Activated naive CD4-positive, alpha-beta T cell (primary cell): ENCODE measurements at places on chromosomes 6 and 20.

GRCh38 chr6:104983776-104984175 lies 26.9 kb downstream of the LIN28B start:
- DNase-seq, result no peak

GRCh38 chr6:2351807-2352431 lies 106.5 kb upstream of the GMDS start:
- DNase-seq, result no peak

DNA sequence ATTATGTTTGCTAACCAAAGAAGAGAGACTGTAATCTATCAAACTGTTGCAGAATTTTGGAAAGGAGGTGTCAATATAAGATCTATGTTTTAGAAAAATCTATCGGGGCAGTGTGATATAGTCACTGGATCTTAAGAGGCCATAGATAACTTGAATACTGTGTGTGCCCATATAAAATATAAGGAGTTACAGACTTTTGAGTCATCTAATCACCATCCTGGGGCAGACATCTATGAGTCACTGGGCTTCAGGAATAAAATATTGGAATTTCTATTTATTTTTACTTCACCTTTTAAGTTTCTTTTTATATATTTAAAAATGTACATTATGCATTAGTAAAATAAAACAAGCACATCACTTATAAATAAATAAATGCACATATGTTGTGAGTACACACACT lies 509.3 kb upstream of the MAN1A1 start:
- DNase-seq, result no peak

DNA sequence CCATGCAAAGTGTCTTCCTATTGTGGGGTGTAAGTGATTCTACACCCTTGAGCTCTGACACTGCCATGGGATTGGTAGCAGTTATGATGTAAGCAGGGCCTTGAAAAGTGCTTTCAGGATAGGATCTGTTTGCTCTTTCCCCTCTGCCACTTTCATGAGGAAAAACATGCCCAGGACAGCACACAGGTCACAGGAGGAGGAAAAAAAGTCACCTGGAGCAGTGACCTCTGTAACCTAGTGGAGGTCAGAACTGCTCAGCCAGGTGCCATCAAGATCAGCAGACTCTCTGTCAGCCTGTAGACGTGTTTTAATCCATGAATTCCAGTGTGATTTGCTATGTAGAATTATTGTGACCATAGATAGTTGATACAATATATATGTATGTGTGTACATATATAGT lies 92.7 kb upstream of the BMP2 start:
- DNase-seq, result no peak
